ENCODE measurements at places on chromosomes 5 and 9.

GRCh38 chr9:22158927-22159346, 149.8 kb upstream of the CDKN2B start:
- no peak for DNase-seq

- DNase-seq, result no peak
These were observed 568.2 kb upstream of the CDH18 start for GRCh38 chr5:20556115-20556763.

GRCh38 chr5:96615223-96615622, 47.0 kb upstream of the CAST start:
- DNase-seq, result no peak

DNA sequence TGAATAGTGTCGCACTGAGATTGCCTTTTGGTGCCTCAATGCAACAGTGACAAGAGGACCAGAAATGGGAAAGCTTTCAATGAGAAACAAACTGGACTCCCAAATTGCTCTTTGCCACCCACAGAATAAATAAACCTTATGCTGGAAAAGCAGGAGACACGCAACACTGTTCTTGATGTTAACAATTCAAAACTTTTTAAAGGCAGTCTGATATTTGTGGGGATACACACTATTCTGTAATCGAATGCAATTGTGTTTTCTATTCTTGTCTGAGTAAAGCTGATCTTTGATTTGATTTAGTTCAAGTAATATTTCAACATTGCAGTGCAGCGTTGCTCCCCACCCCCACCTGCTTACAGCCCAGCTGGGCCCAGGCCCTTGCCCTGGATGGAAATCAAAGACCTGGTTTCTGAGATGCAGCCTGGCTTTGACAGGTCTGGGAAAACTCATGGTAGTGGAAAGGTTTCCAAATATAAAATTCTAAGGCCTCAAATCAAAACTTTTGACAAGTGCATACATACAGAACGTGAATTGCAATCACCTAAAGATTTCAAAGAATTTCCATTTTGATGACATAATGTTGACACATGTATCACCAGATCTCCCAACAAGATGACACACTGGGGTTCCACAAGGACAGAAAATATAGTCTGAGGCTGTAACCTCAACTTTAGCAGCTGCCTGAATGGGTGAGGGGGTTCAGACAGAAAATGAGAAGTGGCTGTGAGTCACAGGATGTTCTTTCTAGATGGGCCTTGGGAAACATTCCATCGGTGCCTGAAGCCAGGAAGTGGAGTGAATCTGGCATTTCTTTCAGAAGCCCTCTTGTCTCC, 55.1 kb downstream of the ABCA1 start:
- DNase-seq, result no peak
